Endodermal cell (in vitro differentiated cells): ENCODE measurements at places on chromosomes 12 and 14.

- DNase-seq, result no peak
These were observed 19.6 kb upstream of the TMEM106C start for GRCh38 chr12:47943623-47944340.

DNA sequence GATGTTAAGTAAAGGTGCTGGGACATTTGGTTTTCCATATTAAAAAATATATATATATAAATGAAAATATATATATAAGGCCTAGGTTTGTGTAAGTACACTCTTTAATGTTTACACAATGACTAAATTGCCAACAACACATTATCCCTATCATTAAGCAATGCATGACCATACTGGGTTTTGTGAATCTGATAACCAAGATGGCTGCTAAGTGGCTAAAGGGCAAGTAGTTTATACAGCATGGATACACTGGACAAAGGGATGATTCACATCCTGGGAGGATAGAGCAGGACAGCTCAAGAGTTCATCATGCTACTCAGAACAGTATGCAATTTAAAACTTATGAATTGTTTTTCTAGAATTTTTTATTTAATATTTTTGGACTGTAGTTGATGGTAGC lies 89.3 kb downstream of the FIGNL2 start:
- no peak for DNase-seq

- DNase-seq, result no peak
These were observed 39.0 kb downstream of the TTC9 start for GRCh38 chr14:70680748-70681147.

GRCh38 chr14:39050389-39050788 lies 52.6 kb downstream of the SEC23A start:
- no peak for DNase-seq

GRCh38 chr12:130633771-130634170 lies 82.3 kb downstream of the RIMBP2 start:
- DNase-seq, result peak; percentile 95

DNA sequence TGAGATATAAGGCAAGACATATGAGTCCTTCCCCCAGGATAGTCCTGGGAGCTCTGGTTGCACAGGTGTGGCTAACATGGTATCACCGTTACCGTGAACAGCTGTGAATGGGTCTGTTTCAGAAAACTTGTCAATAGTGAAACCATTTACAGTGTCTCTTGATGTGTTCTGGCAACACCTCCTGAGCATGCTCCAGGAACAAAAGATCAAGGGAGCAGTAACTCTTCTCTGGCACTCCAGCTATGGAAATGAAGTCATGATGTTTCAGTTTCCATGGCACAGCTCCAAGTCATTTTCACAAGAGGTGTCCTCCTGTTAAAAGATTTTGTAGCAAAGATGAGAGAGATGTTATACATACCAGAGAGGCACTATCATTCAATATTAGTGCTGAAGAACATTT lies 253.7 kb downstream of the SNAPC1 start:
- DNase-seq, result no peak

GRCh38 chr14:68401317-68401716 lies 391.6 kb downstream of the ZFP36L1 start:
- DNase-seq, result no peak

GRCh38 chr14:58807191-58807590 lies 169.4 kb downstream of the DACT1 start:
- no peak for DNase-seq

- DNase-seq, result no peak
These were observed 29.5 kb downstream of the YAF2 start for GRCh38 chr12:42208574-42208973.

DNA sequence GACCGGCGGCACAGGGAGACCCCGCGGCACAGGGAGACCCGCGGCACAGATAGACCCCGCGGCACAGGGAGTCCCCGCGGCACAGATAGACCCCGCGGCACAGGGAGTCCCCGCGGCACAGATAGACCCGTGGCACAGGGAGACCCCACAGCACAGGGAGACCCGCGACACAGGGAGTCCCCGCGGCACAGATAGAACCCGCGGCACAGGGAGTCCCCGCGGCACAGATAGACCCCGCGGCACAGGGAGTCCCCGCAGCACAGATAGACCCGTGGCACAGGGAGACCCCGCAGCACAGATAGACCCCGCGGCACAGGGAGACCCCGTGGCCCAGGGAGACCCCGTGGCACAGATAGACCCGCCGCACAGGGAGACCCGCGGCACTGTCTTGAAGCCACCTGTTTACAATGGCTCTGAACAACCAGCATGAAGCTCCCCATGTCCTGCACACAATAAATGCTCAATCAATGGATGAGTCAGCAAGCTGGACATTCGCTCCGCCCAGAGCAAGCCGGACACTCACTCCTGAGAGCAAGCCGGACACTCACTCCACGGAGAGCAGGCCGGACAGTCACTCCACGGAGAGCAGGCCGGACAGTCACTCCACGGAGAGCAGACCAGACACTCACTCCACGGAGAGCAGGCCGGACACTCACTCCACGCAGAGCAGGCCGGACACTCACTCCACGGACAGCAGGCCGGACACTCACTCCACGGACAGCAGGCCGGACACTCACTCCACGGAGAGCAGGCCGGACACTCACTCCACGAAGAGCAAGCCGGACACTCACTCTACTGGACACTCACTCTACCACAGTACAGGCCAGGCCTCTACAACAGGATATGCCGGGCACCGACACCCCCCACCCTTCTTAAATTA lies 121.9 kb downstream of the RFLNA start:
- DNase-seq, result no peak

DNA sequence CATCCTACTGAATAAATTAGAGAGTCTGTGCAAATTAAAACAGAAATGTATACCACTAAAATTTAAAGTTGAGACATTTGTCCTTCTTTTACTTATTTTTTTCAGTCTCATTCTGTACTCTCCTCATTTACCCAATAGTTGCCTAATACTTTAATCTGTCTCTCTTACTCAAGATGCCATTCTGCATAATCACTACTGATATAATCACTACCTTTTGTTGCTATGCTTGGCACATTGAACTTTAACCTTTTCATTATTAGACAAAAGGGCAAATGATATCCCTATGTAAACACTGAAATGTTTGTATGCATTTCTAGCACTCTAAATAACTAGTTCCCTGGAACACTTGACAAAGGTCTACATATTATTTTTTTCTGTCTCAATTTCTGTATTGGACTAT lies 1108.3 kb upstream of the FLRT2 start:
- DNase-seq, result no peak
